ENCODE measurements at places on chromosomes 2 and 18.

- no peak for DNase-seq
Measured at GRCh38 chr2:194567661-194568017, 1089.4 kb upstream of the SLC39A10 start.

- DNase-seq = no peak
Measured at GRCh38 chr2:69023236-69023635, 10.3 kb downstream of the ANTXR1 start.

DNA sequence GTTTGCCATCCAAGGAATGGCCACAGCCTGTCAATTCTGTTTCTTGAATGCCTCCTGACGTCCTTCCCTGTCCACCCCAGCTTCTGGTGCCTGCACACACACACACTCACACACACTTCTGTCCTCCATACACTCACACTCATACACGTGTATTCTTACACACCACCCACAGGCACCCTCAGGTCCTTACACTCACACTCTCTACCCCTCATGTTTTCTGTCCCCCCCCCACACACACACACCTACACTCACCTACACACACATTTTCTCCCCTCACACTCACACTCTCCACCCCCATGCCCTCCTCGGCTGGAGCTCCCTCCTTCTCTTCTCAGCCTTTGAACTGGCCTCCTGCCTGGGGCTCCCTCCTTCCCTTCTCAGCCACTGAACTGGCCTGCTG, 148.0 kb upstream of the SALL3 start:
- DNase-seq = no peak

- DNase-seq = no peak
Measured at GRCh38 chr2:53911434-53912189, 51.8 kb upstream of the GPR75 start.

DNA sequence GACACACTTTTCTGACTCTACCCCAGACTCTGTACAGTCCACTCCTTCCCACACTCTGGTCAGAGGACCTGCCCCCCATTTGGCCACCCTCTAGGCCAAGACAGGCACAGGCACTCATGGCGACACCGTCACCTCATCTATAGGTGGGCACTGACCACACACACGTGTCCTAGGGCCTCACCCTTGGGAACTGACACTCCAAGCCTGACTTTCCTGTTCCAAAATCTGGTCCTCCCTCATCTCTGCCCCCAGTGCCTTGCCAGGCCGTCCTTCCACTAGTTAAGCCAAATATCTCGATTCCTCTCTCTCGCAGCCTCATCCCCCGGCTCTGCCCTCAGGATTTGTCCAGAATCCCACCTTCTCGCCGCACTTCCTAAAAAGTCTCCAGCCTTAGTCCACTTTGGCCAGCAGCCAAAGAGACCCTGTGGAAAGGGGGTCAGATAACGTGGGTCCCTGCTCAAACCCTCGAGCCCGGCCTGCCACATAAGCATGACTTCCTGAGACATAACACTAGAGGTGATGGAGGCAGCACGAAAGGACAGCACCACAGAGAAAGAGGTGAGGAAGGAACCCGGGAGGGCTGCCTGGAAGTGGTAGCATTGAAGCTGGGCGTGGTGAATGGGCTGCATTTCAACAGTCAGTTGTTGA, 105.8 kb upstream of the OTOS start:
- no peak for DNase-seq

DNA sequence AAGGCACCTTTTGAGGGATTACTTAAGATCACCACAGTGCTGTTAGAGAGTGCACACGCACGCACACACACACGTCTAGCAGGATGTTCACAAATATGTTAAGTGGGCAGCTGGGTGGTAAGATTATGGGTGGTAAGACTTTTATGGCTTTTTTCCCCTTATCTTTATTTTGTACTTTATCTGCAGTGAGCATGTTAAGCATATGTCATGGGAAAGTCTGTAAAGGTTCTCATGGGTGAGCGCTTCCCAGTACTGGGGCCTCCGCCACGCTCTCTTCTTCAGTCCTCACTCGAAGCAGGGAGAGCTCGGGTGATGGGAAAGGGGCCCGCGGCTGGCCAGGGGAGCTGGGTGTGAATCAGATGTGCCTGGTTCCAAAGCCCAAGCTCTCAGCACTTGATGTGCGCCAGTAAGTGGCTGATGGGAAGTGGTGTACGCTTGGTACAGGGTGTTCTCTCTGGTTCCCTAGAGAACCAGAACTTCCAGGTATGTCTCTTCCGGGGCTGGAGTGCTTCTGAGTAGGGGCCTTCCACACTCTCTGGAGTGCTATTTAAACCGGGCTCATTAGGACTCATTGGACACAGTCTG, 83.9 kb upstream of the YWHAQ start:
- DNase-seq = no peak

GRCh38 chr18:33733376-33733775, 155.4 kb downstream of the ASXL3 start:
- no peak for DNase-seq

DNA sequence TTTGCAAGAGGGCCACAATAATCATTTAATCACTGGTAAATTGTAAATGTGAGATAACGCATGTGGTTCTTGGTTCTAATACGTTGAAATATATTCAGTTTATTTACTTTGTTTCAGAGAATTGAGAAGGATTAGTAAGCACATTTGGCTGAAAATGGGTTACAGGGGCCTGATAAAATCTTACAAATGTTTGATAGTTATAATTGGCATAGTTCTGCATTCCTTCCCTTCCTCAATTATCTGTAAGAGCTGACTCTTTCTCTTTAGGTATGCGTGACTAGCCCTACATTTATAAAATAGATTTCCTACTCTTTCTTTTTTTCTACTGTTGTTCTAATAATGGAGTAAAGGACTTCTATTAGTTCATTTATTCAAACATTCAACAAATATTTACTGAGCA, 685.2 kb downstream of the NUP35 start:
- no peak for DNase-seq

GRCh38 chr2:221461901-221462300, 110.2 kb downstream of the EPHA4 start:
- DNase-seq = no peak

DNA sequence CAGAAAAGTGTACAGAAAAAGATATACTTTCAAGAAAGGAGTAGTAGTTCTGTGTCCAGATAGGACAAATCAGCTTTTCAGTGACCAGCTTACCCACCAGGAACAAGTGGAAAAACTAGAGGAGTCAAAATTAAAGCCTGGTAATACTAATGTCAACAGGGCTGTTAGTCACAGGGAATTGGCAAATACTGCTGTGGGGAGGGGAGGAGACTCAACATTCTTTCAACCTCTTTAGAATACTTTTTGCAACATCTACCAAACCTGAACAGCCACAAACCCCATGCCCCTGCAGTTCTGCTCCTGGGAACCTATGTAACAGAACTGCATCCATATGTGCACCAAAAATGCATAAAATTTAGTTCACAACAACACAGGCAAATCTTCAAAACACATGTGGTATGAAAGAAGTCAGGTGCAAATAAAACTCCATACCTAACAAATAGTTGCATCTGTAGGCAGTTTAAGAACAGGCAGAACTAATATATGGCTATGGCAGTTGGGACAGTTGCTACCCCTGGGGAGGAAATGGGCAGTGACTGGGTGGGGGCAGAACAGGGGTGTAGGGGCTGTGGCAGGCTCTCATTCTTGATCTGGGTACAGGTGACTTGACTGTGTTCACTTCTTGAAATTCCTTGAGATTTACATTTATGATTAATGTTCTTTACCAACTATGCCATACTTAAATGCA, 9.7 kb downstream of the CMPK2 start:
- DNase-seq = no peak

- no peak for DNase-seq
Measured at GRCh38 chr18:46406539-46406932, 250.5 kb downstream of the LOXHD1 start.

DNA sequence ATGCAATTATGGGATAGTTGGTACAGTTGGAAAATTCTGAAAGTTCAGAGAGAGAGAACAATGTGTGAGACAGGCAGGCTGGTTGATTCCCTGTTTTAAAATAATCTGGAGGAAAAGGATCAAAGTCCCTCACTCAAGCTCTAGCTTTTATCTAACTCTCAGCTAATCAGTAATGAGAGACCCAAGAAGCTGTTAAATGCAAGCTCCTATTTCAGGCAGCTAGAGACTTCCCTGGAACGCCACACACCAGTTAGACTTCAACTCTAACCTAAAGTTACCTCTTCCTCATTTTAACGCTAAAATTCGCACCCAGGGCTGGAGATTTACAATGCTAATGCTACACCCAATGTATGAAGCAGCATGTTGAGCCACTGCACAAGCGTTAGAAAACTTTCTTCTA, 243.1 kb downstream of the EN1 start:
- no peak for DNase-seq

- no peak for DNase-seq
Measured at GRCh38 chr18:8367217-8367988, 241.8 kb upstream of the RAB12 start.

GRCh38 chr2:55555977-55556376, 36.5 kb downstream of the CFAP36 start:
- no peak for DNase-seq

DNA sequence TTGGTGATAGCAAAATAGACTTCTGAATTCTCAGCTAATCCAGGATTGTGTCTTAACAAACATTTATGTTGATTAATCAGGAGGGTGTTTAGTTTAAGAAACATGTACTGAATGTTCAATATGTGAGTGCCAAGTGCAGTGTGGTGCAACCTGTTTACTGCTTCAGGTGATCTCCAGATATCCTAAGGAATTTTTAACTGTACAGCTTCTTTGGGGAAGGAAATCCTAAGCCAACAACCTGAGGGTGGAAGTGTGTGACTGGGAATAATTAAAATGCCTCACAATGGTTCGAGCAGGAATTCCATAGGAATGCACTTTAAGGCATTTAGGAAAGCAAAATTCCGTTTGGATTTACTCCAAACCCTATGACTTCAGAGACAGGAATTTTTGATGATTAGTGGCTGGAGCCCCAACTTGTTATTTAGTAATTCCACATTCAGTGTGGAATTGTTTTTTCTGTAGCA, 16.4 kb downstream of the CRIM1 start:
- no peak for DNase-seq

GRCh38 chr2:8003462-8004075, 678.3 kb upstream of the ID2 start:
- DNase-seq = no peak

GRCh38 chr2:134724341-134724740, 5.5 kb upstream of the TMEM163 start:
- no peak for DNase-seq

DNA sequence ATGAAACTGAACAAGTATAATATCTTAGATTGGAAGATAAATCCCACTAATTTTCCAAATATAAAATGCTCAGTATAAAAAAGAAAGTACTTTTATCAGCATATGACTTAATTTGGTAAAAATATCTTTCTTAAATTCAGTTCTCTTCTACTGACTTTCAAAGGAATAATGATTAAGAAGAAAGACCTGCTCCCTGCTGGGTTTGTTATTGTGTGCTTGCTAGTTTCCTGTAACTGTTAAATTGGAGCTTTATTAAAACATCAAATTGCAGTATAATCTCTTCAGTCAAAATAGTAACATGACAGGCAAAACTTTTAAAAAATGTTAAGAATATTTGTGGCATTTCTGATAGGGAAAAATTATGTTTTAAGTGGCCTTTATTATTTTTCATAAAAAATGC, 1317.4 kb upstream of the CDH2 start:
- no peak for DNase-seq

DNA sequence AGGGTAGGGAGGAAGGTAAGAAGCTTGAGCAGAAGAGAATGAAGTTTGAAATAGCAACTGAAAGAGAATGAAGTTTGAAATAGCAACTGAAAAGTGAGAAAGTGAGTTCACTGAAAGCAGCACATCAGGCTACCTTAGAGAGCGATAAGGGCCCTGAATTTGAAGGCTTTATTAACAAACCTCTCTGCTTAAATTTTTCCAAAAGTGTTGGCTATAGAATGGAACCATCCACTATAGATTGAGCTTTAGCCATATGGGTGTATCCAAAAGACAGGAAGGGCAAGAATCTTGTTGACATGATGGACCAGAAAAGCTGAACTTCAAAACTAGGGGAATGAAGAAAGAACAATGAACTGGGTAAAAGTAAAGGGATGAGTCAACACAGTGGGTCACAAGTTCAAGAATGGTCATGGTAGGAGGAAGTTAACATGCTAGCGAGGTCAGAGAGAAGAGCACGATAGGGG, 122.5 kb downstream of the ASXL3 start:
- no peak for DNase-seq

DNA sequence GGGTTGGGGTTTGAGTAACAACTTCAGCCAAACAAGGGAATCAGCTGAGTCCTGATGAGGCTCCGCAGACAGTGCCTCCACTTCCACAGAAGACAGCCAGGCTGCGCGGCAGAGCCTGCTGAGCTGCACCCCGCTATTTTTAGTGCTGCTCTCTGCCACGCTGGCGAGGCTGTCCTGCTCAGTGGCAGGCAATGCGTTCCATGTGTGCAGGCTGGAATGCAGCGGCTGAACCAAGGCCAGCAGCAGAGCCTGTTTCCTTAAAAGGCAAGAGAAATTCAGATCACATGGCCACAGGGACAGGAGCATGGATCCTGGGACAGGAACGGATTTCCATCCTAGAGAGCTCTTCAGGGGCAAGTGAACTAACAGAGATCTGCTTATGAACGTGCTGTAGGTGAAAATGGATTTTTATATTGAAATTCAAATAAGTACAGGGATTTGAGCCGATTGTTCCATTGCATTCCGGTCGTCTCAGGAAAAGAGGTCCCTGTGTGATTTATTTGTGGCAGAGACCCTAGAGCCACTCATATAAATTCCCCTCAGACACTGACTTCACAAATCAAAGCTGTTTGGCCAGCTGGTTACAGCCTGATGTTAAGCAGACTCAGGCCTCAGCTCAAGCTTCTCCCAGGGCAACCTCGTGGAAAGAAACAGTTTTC, 98.7 kb downstream of the COL6A3 start:
- no peak for DNase-seq

GRCh38 chr2:38744399-38744780, 6.8 kb downstream of the SRSF7 start:
- DNase-seq = no peak

GRCh38 chr2:216474925-216475670, 23.5 kb upstream of the RPL37A start:
- peak; percentile 68 for DNase-seq

GRCh38 chr2:14978845-14979244, 346.3 kb downstream of the LRATD1 start:
- DNase-seq = no peak

DNA sequence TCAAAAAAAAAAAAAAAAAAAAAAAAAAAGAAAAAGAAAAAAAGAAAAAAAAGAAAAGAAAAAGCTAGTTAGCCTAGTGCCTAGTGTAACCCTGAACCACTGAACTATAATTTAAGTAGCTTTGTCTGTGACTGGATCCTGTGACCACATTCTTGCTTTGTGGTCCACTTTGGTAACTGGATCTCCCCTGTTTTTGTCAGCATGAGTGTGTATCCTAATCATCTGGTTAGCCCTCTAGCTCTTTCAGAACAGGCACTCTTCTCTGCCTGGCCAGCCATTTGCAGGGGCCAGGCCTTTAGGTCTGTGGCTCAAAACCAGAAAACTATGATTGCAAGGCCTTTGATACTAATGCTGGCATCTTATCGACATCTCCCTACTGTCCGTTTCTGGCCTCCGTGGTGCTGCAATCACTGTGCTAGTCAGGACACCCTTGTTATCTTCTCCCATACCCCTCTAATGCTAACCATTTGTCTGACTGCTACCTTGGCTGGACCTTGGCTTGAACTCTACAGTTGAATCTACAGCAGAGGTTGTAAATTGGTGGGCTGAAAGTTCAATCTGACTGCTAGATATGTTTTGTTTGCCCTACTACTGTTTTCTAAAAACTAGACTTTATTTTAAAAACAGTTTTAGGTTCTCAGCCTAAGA, 40.5 kb downstream of the RBKS start:
- DNase-seq = no peak
